ENCODE measurements at places on chromosomes 5 and 9.

- DNase-seq, result no peak
Observed at GRCh38 chr9:133700819-133701320, 37.3 kb downstream of the SARDH start.

DNA sequence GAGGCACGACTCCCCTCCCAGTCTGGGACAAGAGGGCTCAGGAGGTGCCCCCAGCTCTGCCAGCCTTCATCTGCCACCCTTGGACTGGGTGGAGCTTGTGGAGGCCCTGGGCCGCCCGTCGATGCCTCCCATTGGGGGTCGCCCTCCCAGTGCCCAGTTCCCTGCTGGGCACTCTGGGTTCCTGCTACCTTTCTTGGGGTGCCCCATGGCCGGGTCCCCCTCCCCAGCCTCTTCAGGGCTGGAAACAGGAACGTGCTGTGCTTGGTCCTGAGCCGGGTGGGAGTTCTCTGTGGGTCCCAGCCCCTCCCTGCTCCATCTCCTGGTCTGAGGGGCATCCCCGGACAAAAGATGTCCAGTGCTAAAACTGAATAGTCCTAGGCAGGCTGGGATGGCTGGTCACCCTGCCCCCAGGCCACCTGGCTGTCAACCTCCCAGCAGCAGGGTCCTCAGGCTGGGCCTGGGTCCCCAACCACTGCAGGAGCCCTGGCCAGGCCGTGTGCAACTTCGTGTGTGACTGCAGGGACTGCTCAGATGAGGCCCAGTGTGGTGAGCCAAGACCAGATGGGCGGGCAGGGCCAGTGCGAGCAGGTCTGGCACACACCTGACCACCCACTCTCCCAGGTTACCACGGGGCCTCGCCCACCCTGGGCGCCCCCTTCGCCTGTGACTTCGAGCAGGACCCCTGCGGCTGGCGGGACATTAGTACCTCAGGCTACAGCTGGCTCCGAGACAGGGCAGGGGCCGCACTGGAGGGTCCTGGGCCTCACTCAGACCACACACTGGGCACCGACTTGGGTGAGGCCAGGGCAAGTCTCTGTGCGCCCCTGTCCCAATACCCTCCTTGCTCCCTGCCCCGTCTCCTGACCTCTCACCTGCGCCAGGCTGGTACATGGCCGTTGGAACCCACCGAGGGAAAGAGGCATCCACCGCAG, 784 bp downstream of the MAMDC4 start:
- DNase-seq, result no peak

DNA sequence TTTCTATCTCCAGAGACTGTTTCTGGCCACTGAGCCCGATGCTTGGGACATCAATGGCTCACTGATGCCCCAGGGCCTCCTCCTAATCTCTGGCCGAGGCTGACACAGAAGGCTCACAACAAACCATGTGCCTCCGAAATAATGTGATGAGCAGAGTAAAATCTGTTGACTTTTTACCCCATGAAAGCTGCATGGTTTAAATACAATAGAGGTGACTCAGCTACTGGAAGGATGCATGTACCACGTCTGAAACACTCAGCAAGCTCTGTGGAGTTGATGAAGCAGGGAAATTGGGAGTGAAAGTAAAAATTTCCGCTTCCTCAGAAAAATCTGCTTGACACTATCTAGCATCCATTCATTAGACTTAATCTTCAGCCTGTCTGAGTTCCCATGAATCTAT, 111.1 kb upstream of the EQTN start:
- DNase-seq, result peak; percentile 58

GRCh38 chr5:41600731-41601130, 90.3 kb upstream of the PLCXD3 start:
- DNase-seq, result no peak

DNA sequence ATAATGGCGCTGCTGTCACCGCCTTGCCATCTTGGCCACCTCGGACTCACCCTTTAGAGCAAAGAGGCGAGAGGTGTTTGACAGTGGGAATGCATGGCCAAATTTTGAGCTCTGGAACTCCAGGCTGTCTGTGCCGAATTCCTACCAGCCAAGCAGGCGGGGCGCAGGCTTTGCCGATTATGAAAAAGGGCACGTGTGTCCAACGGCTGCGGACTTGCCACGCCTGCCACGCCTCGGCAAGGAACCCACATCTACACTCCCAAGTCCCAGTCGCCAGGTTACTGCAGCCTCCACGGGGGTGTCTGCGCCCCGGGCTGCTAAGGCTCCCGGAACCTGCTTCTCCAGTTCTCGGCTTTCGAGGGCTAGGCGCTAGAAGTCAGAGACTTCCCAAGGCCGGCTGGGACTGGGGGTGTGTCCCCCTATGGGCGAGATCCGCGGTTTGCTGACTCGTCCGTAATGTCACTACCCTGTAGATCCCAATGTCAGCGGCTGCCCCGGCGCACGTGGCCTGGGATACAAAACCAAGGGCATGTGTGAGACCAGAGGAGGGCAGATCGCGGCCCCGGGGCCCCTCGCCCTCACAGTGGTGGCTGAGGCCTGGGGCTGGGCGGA, 2.8 kb downstream of the NPR3 start:
- DNase-seq, result peak; percentile 12

- no peak for DNase-seq
Observed at GRCh38 chr5:31066655-31067328, 126.7 kb upstream of the CDH6 start.

GRCh38 chr5:169649486-169649885, 12.4 kb downstream of the DOCK2 start:
- no peak for DNase-seq

GRCh38 chr9:130058154-130058553, 4.4 kb downstream of the GPR107 start:
- peak; percentile 44 for DNase-seq
